Thymus (tissue), 14 donors: ENCODE measurements at places on chromosomes 6 and 20. TPM values are rescaled to one million over a fixed set of nuclear protein-coding genes. Genes with fewer than 3 reads are reported as not detected.

DNA sequence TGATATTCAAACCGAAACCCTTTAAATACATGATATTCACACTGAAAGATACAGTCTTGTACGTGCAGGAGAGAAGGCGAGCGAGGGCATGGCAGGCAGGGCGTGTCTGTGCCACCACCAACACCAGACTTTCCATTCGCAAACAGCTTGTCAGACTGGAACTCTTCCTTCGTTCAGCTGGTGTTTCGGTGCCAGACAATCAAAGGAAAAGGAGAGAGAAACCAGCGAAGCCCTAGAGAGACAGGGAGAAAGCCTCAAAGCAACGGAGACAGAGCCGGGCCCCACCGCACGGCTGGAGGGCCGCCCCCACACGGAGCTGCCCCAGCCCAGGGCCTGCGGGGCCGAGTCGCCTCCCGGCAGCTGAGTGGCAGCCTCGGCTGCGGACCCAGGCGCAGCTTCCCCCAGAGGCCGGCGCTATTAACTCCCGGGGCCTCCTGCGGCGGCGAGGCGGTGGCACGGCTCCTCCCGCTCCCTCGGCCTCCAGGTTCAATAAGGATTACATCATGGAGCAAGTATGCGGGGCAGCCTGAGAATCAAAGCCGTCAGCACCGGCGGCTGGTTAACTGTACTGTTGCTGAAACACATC, 32.1 kb upstream of the NR2E1 start:
- no peak for DNase-seq
- peak overlapping the region; percentile 30 for H3K4me3 ChIP-seq
- H3K36me3 ChIP-seq = no peaks in the 10 kb centered on the region
- H3K27ac ChIP-seq = no peak overlapping the region

DNA sequence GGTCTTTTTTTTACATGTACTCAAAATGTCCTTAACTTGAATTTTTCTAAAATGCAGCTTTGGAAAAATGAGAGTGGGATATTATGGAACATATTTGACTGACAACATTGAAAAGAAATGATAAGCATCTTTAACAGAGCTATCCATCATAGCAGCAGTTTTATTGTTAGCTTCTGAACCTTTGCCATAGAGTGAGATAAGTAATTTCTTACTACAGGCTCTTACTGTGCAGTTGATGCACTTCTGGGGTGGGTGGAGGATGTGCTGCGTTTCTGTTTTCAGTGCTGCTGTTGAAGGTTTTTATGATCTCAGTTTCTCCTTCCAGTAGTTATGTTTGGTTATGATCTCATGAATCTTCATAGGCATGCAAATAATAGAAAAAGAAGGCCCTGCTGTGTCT, 267.0 kb downstream of the TMEM242 start:
- no peaks in the 10 kb centered on the region for H3K36me3 ChIP-seq
- no peaks in the 10 kb centered on the region for H3K27me3 ChIP-seq
- H3K4me3 ChIP-seq = no peak overlapping the region

DNA sequence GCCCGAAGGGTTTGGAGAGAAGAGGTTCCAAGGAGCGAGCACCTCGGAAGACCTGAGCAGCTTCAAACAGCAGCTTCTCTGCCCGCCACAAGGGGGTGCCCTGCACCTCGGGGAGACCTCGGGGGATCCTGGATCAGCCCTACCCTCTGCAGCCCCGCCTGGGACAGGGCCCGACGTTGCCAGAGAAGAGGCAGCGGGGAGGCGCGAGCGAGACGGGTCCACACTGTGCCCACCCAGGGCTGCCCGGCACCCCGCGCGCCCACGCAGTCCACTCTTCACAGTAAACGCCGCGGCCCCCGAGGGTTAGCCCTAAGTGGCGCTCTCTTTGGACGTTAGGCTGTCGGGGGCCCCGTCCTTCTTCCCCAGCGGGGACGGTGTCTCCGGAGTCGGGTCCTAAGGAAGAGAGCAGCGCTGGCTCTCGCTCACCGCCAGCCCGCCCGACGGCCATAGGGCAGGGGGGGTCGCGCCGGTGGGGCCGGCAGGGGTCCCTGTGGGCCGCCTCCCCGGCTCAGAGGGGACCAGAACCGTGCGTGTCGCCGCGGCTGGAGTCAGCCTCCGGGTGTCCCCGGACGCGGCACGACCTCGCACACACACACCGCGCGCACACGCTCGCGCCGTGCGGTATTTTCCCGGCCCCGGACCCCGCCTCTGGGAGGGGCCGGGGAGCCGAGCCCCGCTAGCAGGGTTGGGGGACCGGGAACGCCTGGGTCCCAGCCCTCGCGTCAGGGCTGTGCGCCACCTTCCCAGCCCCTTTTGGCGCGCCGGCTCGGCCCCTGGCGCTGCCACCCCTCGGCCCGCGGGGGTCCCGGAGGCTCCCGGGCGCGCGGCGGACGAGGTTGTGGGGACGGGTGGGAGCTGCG, 929 bp downstream of the CDH22 start:
- no peak for DNase-seq
- no peaks in the 10 kb centered on the region for H3K36me3 ChIP-seq
- H3K27me3 ChIP-seq = peaks cover 47% of the 10 kb centered on the region
- H3K4me1 ChIP-seq = no peaks in the 10 kb centered on the region
- H3K4me3 ChIP-seq = no peak overlapping the region

GRCh38 chr6:168369786-168370185, 50.2 kb upstream of the DACT2 start:
- H3K36me3 ChIP-seq = no peaks in the 10 kb centered on the region
- no peaks in the 10 kb centered on the region for H3K4me1 ChIP-seq
- H3K4me3 ChIP-seq = no peak overlapping the region
- H3K27me3 ChIP-seq = no peaks in the 10 kb centered on the region
- no peak for DNase-seq
- H3K27ac ChIP-seq = no peak overlapping the region

DNA sequence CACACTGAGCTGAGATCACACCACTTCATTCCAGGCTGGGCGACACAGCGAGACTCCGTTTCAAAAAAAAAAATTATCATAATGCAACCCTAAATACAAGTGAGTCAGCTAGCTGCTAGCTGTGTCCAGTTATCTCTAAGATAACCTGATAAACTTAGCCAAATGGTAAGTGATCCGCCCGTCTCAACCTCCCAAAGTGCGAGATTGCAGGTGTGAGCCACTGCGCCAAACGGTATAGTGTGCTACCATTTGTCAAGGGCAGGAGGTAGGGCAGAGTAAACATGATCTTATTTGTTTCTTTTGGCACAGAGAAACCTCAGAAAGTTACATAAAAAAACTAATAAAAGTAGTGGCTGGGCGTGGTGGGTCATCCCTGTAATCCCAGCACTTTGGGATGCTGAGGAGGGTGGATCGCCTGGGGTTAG, 4.7 kb upstream of the C6orf132 start:
- peaks cover 22% of the 10 kb centered on the region for H3K27me3 ChIP-seq
- H3K4me1 ChIP-seq = no peaks in the 10 kb centered on the region
- no peak overlapping the region for H3K4me3 ChIP-seq
- no peak for DNase-seq

Gene FLRT3
- total RNA-seq = 9.9 TPM

DNA sequence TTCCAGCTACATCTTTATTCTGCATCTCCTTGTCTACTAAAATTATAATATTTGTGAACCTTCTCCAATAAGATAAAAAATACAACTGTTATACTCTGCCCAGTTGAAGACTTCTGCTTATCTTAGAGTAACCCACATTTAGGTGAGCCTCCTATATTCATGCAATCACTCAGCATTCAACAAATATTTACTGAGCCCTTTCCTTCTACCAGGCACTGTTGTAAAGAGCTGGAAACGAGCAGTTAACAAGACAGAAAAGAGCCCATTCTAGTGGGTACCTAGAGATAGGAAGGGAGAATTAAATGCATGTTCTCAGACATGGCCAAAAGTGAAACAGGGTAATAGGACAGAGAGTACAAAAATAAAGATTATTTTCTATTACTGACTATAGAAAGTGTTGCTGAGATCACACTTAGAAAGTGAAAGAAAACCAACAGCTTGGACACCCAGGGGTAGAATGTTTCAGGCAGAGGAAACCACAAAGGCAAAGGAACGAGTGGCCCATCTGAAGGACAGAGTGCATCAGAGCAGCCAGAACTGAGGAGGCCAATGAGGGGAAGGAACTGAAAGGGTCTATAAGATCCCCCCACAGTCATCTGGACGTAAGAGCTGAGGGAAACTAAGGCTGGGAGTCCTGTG, 50.8 kb upstream of the SMLR1 start:
- no peak overlapping the region for H3K27ac ChIP-seq
- peaks cover 5% of the 10 kb centered on the region for H3K4me1 ChIP-seq
- H3K4me3 ChIP-seq = no peak overlapping the region

DNA sequence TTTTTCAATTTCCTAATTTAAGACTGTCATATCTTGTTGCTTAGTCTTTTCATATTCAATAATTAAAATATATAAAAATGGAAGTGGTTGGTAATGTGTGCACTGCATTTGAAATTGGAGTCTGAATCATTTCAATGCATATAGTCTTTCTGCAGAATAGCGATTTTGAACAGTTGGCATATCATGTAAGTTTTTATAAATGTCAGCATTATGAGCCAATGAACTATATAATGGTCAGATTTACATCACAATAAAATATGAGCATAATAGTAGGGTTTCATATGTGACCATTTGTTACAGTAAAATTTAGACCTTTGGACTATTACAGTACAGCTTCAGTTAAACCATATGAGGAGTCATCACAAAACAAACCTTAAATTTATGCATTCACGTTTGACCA, 4.3 kb downstream of the RAB32 start:
- H3K36me3 ChIP-seq = peaks cover 11% of the 10 kb centered on the region
- H3K27ac ChIP-seq = no peak overlapping the region
- H3K4me3 ChIP-seq = no peak overlapping the region
- H3K4me1 ChIP-seq = peaks cover 16% of the 10 kb centered on the region
- no peaks in the 10 kb centered on the region for H3K27me3 ChIP-seq
- no peak for DNase-seq

Gene PRL
- 1.1 TPM for total RNA-seq

DNA sequence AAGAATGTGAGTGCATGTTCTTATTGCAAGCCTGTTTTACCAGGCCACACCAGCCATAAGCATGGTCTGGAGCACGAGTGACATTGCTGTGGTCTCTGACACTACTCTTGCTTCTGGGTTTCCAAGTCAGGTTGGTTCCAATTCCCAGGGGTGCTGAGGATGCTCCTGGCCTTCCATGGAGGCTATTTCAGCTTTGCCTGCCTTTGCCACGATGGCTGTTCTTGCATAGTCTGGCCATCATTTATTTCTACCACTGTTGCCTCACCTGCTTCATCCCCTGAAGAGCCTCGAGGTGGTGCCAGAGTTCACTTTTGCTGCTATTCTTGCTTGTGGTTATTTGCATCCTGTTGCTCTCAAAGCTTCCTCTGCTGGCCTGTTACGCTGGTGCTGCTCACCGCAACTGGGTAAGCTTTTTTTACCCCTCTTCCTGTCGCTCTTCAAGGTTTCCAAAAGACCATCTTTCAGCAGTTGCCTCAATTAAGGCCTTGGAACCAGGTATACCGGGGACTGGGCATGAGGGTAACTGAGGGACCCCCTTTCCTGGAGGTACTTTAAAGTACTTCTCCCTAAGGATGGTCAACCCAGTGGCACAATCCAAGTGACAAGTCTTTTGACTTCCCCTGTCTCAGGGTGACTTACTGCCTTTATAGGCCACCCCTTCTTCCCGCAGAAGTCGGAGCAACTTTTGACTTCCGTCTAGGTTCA, 64.5 kb downstream of the AKAP7 start:
- H3K27me3 ChIP-seq = no peaks in the 10 kb centered on the region
- peak; percentile 88 for DNase-seq
- peaks cover 28% of the 10 kb centered on the region for H3K4me1 ChIP-seq
- H3K36me3 ChIP-seq = no peaks in the 10 kb centered on the region

GRCh38 chr6:98107801-98108200, 726.6 kb upstream of the POU3F2 start:
- no peak overlapping the region for H3K27ac ChIP-seq
- no peak overlapping the region for H3K4me3 ChIP-seq
- H3K27me3 ChIP-seq = no peaks in the 10 kb centered on the region
- no peak for DNase-seq

DNA sequence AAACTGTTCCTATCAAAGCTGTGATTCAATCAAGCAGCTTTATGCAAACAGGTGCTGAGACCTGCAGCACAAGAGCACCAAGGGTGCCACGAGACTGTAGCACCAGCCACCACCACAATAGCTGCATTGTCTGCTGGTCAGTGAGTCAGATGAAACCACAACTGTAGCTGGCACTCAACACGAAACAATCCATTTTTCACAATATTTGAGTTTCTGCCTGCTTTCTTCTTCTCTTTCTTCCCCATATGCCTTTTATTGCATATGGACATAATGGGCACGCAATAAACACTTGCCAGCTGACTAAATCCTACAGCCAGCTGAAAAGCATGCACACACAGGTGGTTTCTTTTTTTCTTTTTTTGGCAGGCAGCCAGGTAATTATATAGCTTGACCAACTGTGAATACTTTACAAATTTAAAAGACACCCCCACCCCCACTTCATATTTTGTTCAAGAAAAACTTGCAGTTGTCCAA, 16.6 kb downstream of the SLC2A12 start:
- no peaks in the 10 kb centered on the region for H3K4me1 ChIP-seq
- no peaks in the 10 kb centered on the region for H3K27me3 ChIP-seq
- no peaks in the 10 kb centered on the region for H3K36me3 ChIP-seq

DNA sequence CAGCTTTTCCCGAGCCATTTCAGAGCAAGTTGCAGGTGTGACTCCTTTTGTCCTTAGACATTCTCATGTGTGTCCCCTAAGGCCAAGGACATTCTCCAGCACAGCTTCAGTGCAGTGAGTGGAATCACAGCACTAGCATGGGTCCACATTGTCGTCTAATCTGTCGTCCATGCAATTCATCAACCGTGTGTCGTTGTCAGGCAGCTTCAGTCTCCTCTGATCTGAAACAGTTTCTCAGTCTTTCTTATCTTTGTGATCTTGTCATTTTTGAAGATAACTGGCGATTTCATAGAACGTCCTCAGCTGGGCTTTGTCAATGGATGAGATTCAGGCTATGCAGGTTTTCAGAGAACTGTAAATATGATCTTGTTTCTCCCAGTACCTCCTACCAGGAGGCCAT, 31.7 kb downstream of the CST2 start:
- H3K36me3 ChIP-seq = no peaks in the 10 kb centered on the region
- no peak for DNase-seq
- no peaks in the 10 kb centered on the region for H3K27me3 ChIP-seq
- no peak overlapping the region for H3K27ac ChIP-seq
- H3K4me1 ChIP-seq = no peaks in the 10 kb centered on the region

DNA sequence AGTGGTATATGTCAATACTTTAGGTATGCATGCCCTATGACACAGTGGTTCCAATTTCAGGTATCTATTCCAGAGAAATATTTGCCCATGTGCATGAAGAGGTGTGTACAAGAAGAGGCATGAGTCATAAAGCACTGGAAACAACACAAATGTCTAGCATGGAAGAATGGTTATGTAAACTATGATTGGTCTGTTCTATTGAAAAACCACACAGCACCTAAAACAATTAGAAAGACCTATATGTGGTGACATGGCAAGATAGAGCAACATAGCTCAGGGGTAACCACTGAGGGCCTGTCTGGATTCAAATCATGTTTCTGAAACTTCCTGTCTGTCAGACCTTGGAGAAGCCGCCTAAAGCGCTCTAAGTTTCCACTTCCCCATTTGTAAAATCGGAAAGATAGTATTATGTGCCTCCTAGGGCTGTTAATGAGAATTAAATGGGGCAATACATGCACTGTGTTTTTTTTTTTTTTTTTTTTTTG, 76.0 kb upstream of the SHLD1 start:
- DNase-seq = no peak
- no peak overlapping the region for H3K4me3 ChIP-seq
- no peak overlapping the region for H3K27ac ChIP-seq
- no peaks in the 10 kb centered on the region for H3K4me1 ChIP-seq
- no peaks in the 10 kb centered on the region for H3K27me3 ChIP-seq
- H3K36me3 ChIP-seq = no peaks in the 10 kb centered on the region
